ENCODE measurements at places on chromosomes 6 and 20.

GRCh38 chr6:152277826-152278329, 359.3 kb downstream of the SYNE1 start:
- no peak overlapping the region for H3K27ac ChIP-seq
- H3K4me1 ChIP-seq: peaks cover 6% of the 10 kb centered on the region
- no peaks in the 10 kb centered on the region for H3K36me3 ChIP-seq
- H3K27me3 ChIP-seq: no peaks in the 10 kb centered on the region
- DNase-seq: peak; percentile 57

GRCh38 chr6:72783666-72784065, 161.8 kb downstream of the KCNQ5 start:
- H3K4me3 ChIP-seq: no peak overlapping the region
- H3K4me1 ChIP-seq: no peaks in the 10 kb centered on the region
- H3K36me3 ChIP-seq: no peaks in the 10 kb centered on the region
- DNase-seq: no peak
- no peaks in the 10 kb centered on the region for H3K27me3 ChIP-seq

DNA sequence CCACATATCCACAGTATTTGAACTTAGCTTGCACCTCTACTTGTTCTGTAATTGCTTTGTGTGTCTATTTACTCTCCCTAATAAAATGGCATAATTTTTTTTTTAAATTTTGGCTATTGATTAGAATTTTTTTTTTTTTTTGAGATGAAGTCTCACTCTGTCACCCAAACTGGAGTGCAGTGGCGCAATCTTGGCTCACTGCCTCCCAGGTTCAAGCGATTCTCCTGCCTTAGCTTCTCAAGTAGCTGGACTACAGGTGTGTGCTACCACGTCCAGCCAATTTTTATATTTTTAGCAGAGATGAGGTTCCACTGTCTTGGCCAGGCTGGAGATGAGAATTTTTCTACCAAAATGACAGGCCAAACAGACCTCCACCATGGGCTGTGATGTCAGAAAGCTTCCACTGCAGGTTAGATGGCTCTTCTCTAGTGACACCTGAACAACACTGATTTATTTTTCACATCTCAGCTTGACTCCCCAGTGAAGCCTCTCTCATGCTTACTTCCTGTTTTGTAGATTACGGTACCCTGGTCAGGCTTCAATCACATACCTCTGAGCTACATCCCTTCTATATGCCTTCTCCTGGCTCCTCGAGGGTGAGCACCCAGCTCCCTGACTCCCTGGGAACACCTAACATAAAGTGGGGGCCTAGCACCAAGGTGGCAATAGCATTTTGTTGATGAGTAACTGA, 112.8 kb downstream of the ARHGAP18 start:
- no peak overlapping the region for H3K27ac ChIP-seq
- no peaks in the 10 kb centered on the region for H3K27me3 ChIP-seq
- no peaks in the 10 kb centered on the region for H3K36me3 ChIP-seq
- H3K4me3 ChIP-seq: no peak overlapping the region
- H3K4me1 ChIP-seq: no peaks in the 10 kb centered on the region

- no peaks in the 10 kb centered on the region for H3K27me3 ChIP-seq
- peaks cover 8% of the 10 kb centered on the region for H3K4me1 ChIP-seq
- no peak overlapping the region for H3K27ac ChIP-seq
- no peak for DNase-seq
- H3K36me3 ChIP-seq: no peaks in the 10 kb centered on the region
These were observed 10.5 kb upstream of the FOXO3 start for GRCh38 chr6:108550256-108550655.

DNA sequence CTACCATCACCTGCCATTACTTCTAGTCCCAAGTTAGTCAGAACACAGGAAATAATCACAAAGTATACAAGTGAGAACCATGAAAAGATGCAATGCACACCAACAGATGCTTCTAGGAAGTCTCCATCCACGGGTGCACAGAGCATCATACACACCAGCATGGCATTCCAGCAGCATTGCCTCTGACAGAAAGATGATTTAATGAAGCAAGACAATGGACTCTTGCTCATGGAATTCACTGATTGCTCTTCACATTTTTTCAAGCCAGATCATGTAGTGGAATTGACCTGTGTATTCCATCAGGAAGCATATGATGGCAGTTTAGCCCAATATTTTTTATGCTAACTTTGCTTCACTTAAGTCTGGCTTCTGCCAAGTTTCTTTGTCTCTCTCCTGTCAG, 406.3 kb upstream of the RGS17 start:
- no peaks in the 10 kb centered on the region for H3K27me3 ChIP-seq
- no peak overlapping the region for H3K27ac ChIP-seq
- no peak for DNase-seq
- no peak overlapping the region for H3K4me3 ChIP-seq

DNA sequence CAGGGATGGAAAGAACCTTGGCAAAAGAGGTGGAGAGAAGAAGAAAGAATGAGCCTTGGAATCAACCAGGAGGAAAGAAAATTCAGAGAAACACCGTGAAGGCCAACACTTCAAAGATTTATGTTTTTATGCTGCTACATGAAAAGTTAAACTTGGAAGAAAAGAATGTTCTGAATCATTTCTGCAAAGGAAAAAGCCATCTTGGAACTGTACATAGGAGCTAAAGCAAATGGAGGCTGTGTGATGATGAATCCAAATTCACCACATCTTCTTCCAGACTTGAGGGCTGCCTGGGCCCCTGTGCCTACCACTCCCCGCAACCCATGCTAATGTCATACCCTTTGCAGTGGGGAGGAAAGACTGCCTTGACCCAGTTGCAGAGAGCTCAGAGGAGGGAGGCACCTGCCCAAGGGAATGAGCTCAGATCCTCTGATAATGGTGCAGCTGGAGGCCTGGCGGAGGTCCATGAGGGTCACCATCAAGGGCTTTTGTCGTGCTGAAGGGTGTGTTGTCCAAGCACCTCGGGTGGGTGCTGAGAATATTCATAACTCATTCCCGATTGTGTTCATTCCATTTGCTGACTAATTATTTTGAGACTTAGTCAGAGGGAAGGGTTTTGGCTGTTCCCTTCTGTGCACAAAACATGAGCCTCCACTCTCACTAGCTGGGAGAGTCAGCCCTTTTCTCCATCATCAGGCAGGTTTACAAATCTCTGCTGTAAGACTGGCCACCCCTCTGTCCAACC, 245.8 kb upstream of the JAG1 start:
- H3K4me1 ChIP-seq: no peaks in the 10 kb centered on the region
- H3K4me3 ChIP-seq: no peak overlapping the region
- DNase-seq: no peak
- H3K27ac ChIP-seq: no peak overlapping the region
- H3K27me3 ChIP-seq: no peaks in the 10 kb centered on the region
- H3K36me3 ChIP-seq: no peaks in the 10 kb centered on the region

DNA sequence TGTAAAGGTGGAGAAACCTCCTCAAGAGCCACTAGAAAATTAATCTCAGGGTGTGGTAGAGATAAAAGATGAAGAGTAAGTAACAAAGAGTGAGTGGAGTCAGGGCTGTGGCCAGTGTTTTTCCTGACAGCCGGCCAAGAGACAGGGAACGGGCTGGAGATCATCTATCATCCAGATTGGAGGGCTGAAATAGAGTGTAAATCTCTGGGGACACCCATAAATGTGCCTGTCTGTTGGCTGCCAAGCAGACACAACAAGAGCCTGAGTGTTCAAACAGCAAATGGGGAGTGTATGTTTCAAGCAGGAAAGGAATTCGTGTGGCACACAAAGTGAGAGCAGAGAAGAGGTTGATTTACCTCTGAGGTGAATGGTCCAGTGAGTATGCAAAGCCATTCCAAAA, 326.4 kb upstream of the KHDRBS2 start:
- no peak overlapping the region for H3K4me3 ChIP-seq
- DNase-seq: no peak

GRCh38 chr6:95431637-95432228, 145.6 kb upstream of the MANEA start:
- H3K27ac ChIP-seq: no peak overlapping the region
- no peak overlapping the region for H3K4me3 ChIP-seq
- no peak for DNase-seq

DNA sequence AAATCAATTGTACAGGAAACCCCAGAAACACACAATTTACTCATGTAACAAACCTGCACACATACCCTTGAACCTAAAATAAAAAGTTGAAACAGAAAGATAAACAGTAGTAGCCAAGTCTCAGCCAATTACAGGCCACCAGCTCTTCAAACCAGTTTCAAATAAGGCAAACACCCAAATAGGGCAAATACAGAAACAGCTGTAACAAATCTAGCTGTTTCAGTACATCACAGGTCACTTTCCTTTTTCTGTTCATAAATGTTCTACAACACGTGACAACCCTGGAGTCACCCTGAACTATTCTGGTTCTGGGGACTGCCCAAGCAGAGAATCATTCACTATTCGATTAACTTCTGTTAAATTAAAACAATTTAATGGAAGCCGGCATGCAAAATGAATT, 329.0 kb downstream of the GJA1 start:
- H3K27ac ChIP-seq: no peak overlapping the region
- H3K4me1 ChIP-seq: no peaks in the 10 kb centered on the region
- DNase-seq: no peak
- no peak overlapping the region for H3K4me3 ChIP-seq
- no peaks in the 10 kb centered on the region for H3K27me3 ChIP-seq

GRCh38 chr20:56795492-56795891, 166.4 kb downstream of the TFAP2C start:
- H3K27me3 ChIP-seq: no peaks in the 10 kb centered on the region
- H3K4me1 ChIP-seq: peaks cover 40% of the 10 kb centered on the region
- no peak for DNase-seq
- H3K36me3 ChIP-seq: no peaks in the 10 kb centered on the region
- no peak overlapping the region for H3K27ac ChIP-seq
- H3K4me3 ChIP-seq: no peak overlapping the region

DNA sequence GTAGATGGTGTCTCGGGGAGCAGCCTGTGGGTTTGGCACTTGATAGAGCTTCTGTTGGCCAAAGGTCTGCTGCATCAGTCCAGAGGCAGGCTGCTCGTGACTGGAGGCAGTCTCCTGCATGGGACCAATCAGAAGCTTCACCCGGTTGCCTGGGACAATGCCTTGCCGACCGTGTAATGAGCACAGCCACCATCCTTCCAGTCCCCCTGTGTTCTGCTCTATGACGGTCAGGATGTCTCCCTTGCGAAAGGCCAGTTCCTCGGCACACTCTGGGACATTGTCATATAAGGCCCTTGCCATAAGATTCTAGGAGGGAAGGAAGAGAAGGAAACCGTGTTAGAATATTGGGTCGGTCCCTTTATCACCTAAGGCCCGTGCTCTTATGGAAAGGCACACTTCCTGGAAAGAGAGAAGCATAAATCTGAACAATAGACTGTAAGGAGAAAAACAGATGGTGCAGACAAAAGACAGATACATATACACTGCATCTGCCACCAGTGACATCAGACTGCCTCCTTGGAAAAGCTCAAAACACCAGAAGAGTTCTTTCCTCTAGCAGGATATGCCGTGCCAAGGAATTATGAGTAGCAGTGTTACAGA, 18.9 kb downstream of the NEDD9 start:
- H3K27me3 ChIP-seq: no peaks in the 10 kb centered on the region
- DNase-seq: no peak
- no peak overlapping the region for H3K4me3 ChIP-seq
- no peaks in the 10 kb centered on the region for H3K36me3 ChIP-seq
- H3K27ac ChIP-seq: no peak overlapping the region

DNA sequence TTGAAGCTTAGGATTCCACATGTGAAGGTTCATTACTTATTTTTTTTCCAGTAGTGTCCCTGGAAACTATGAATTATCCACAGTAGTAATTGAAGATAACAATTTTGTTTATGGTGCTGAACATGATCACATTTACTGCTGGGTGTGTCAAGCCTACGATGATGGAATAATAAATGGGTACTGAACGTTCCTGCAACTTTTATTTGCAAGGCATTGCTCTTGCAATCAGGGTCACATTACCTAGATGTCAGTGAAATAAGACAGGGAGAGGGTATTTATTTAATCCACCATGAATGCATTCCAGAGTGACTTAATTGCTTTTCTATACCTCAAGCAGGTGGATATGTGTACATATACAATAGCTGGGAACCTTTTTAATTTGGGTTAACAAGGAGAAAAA, 27.0 kb upstream of the MLIP start:
- H3K27ac ChIP-seq: no peak overlapping the region
- no peaks in the 10 kb centered on the region for H3K36me3 ChIP-seq
- no peak overlapping the region for H3K4me3 ChIP-seq
- H3K4me1 ChIP-seq: no peaks in the 10 kb centered on the region
- no peak for DNase-seq

GRCh38 chr6:166998256-166999144, 697 bp upstream of the CEP43 start:
- H3K27ac ChIP-seq: peak overlapping the region; percentile 48
- no peaks in the 10 kb centered on the region for H3K27me3 ChIP-seq
- DNase-seq: peak; percentile 70
- H3K4me3 ChIP-seq: peak overlapping the region; percentile 99

DNA sequence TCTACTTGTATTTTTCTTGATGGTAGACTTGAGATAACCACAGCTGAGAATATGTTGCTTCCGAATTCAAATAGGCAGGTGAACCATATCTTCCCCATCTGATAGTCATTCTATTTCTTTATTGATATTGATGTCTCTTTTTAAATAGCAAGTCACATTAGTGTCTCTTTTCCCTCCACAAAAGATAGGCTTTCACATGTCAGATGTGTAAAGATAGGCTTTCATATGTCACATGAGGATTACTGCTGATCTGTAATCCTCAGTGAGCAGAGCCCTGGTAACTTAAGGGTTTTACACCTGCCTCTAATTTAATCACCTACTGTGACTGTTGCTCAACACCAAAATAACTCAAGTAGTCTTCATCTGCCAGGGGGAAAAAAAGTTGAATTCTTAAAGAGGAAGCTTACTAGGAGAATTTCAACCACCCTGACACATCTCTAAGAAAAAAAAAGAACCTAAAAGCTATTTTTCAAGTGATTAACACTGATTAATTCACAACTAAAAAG, 45.3 kb upstream of the TRDN start:
- H3K4me3 ChIP-seq: no peak overlapping the region
- no peak overlapping the region for H3K27ac ChIP-seq
- H3K36me3 ChIP-seq: no peaks in the 10 kb centered on the region

- H3K27ac ChIP-seq: no peak overlapping the region
- no peak overlapping the region for H3K4me3 ChIP-seq
- DNase-seq: no peak
- H3K27me3 ChIP-seq: no peaks in the 10 kb centered on the region
These were observed 36.7 kb downstream of the CD40 start for GRCh38 chr20:46154796-46155195.

- H3K4me1 ChIP-seq: no peaks in the 10 kb centered on the region
- no peaks in the 10 kb centered on the region for H3K27me3 ChIP-seq
- H3K36me3 ChIP-seq: no peaks in the 10 kb centered on the region
- no peak overlapping the region for H3K4me3 ChIP-seq
- H3K27ac ChIP-seq: no peak overlapping the region
These were observed 63.0 kb downstream of the FNDC1 start for GRCh38 chr6:159232106-159232645.

GRCh38 chr6:55131616-55132015, 42.7 kb upstream of the HCRTR2 start:
- no peaks in the 10 kb centered on the region for H3K27me3 ChIP-seq
- H3K27ac ChIP-seq: no peak overlapping the region
- no peaks in the 10 kb centered on the region for H3K4me1 ChIP-seq
- no peak overlapping the region for H3K4me3 ChIP-seq
- no peaks in the 10 kb centered on the region for H3K36me3 ChIP-seq

GRCh38 chr6:13710552-13711323, 897 bp downstream of the RANBP9 start:
- peaks cover 16% of the 10 kb centered on the region for H3K4me1 ChIP-seq
- peak overlapping the region; percentile 81 for H3K4me3 ChIP-seq
